ENCODE measurements at places on chromosomes 5 and 9.

DNA sequence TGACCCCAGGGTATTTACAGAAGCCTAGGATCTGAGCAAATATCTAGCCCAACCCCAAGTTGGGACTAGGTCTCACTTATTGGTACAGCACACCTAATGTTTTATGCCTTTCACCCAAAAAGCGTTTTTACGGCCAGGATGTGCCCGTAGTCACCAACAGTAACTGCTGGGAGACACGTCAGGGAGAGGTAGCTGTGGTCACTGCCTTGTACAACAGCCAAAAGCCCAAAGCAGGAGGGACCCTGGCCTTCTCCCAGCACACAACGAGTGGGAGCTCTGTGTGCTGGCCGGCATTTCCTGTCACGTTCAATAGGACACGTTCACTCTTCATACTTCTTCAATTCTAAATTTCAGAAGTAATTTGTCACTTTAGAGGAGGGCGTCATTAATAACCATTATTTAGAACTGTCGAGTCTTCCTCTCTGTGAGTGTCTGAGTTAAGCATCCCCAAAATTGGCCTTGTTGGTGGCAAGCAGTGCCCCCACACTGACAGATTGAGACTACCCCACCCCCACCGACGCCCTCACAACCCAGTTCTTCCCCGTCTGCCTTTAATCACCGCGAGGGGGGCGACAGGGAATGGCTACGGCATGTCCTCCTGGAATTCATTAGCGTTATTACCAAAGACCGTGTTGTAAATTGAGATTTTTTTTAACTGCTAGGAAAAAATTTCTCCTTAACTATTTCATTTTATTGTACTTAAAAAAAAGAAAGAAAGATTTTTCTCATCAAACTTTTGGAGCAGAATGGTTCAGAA is 80.7 kb downstream of the MVB12B start:
- no peak for DNase-seq

- DNase-seq, result no peak
Measured at GRCh38 chr5:171388816-171389168, 1.1 kb downstream of the NPM1 start.

DNA sequence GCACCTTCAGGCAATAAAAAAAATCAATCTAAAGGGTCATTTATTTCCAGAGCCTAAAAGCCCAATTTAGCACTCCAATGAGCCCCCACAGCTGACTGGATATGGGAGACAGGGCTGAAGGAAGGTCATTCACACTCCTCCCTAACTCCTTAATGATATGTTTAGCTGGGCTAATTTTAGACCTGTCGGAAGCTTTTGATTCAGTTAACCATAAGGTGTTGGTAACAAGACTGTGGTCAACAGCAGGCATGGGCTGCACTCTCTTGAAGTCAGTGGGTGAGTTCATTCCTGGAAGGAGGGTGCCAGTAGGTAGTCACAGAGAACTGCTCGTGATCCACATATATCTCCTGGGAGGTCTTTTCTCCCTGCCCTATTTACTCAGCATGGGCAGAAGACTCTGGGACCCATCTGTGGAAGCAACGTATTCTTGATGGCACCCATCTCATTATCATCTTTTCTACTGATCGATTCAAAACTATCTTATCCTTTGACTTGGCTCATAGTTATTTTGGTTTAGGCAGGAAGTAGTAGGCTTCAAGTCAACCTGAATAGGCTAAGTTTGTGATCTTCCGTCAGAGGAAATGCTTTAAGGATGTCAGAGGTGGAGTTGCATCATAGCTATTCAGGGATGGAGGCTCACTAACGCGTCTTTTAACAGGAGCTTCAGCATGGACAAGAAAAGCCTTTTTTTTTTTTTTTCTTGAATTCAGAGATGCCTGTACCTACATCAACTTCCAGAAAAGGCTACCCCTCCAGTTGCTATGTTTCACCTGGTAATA is 367.7 kb upstream of the SLC30A5 start:
- no peak for DNase-seq

GRCh38 chr5:15513431-15513830 is 13.5 kb downstream of the FBXL7 start:
- no peak for DNase-seq

DNA sequence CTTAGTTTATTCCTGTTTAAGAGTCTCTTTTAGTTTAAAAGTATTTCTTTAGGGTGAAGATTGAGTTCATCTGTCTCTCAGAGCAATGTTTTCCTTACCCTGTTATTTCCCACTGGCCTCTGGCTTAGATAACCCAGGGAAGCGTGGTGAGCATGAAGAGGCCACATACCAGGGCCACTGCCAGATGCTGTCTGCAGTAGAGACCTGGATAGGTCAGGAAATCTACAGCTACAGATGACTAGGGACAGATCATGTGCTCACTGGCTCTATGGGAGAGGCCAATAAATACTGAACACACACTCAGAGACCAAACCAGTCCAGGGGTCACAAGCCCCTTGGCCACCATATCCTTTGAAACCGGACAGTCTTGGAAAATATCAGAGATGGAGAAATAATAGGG is 136.0 kb downstream of the CAMK4 start:
- DNase-seq, result no peak

GRCh38 chr5:5040712-5041111 is 99.4 kb upstream of the ADAMTS16 start:
- no peak for DNase-seq
